T-helper 1 cell treated with Interleukin-12 subunit alpha and Interleukin-12 subunit beta and Interleukin-4 antibody, amounts not matched to agents 30 ng/mL and 1 ng/mL, for 36 hours (primary cell): ENCODE measurements at places on chromosomes 7 and 10. TPM values are rescaled to one million over a fixed set of nuclear protein-coding genes. Genes with fewer than 3 reads are reported as not detected.

KNDC1 gene
- total RNA-seq = 0.12 and 0.32 TPM in 2 replicates

LRRD1 gene
- total RNA-seq = not detected in 2 replicates

C7orf57 gene
- total RNA-seq = 0.10 TPM in 1 of 2 replicates, not detected in the other

GNGT1 gene
- total RNA-seq = not detected in 2 replicates

CCDC3 gene
- 0.15 and 0.27 TPM in 2 replicates for total RNA-seq

RSPH10B gene
- 0.44 TPM in 1 of 2 replicates, not detected in the other for total RNA-seq

HOXA11 gene
- total RNA-seq = not detected in 2 replicates

SPDYE2B gene
- total RNA-seq = not detected in 2 replicates

CFAP58 gene
- total RNA-seq = 0.15 and 0.34 TPM in 2 replicates

PBLD gene
- total RNA-seq = 1.7 and 2.3 TPM in 2 replicates

SLC39A12 gene
- not detected in 2 replicates for total RNA-seq

VDAC2 gene
- total RNA-seq = 135 and 140 TPM in 2 replicates

ADGRA1 gene
- total RNA-seq = not detected in 2 replicates

PIP4K2A gene
- total RNA-seq = 147 and 152 TPM in 2 replicates

RPEL1 gene
- total RNA-seq = not detected in 2 replicates

CREB5 gene
- total RNA-seq = not detected in 2 replicates

CEP41 gene
- total RNA-seq = 14.4 and 16.0 TPM in 2 replicates

HOXA4 gene
- 0.22 TPM in 1 of 2 replicates, not detected in the other for total RNA-seq

SPRN gene
- total RNA-seq = not detected in 2 replicates

GPR85 gene
- total RNA-seq = not detected in 2 replicates

GARIN1A gene
- total RNA-seq = 1.5 and 3.4 TPM in 2 replicates
